GM23248 (cell line): ENCODE measurements at places on chromosomes 16 and 17. TPM values are rescaled to one million over a fixed set of nuclear protein-coding genes. Genes with fewer than 3 reads are reported as not detected.

Gene ALG1
- 34.1 and 36.5 TPM in 2 replicates for total RNA-seq

- DNase-seq, result no peak
Observed at GRCh38 chr16:57324749-57325148, 33.8 kb upstream of the CCL22 start.

- DNase-seq, result no peak
Observed at GRCh38 chr17:79916991-79917901, 78.0 kb upstream of the CBX4 start.

Gene NXPH3
- total RNA-seq, result 0.76 and 1.4 TPM in 2 replicates

Gene AXIN1
- total RNA-seq, result 25.5 and 27.1 TPM in 2 replicates

DNA sequence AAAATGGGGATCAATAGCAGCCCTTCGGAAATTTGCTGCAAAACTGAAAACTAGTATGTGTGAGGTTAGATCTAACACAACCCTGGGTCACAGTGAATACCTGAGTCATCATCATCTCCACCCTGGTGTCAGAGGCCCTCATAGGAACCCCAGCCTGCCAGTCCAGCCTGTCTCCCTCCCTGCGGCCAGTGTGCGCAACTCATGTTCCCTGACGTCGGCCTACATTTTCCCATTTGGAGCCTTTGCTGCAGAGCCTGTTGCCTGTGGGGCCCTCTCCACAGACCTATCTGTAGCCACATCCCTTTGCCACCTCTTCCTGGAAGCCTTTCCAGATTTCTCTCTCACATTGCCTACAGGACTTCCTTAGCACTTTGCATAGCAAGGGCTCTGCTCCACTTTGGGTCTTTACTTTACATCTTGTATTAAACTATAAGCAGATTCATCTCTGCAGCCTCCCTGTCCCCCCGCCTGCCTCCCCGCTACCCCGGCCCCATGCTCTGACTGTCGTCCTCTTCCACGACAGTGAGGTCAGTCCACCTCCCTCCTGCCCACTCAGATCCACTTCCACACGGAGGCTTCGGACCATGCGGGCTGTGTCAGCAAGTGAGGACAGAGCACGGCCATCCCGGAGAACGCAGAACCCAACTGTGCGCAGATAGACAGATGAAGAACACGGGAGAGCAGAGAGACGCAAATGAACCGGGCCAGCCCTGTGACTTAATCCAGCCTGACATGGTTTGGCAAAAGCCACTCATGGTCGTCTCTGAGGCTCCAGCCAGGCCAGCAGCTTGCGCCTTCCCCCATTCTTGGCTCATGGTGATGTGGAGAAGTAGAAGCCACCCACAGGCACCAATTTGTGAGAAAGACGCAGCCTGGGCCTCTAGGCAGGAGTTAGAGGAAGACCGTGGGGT lies 31.0 kb downstream of the NGFR start:
- DNase-seq, result no peak

Gene NGFR
- total RNA-seq, result 0.25 and 0.43 TPM in 2 replicates

GRCh38 chr16:55856950-55857349 lies 18.2 kb downstream of the CES5A start:
- no peak for DNase-seq

Gene NME3
- 45.3 and 57.7 TPM in 2 replicates for total RNA-seq
